ENCODE measurements at places on chromosomes 3 and 15. TPM values are rescaled to one million over a fixed set of nuclear protein-coding genes. Genes with fewer than 3 reads are reported as not detected.

Gene EFCAB12
- under 0.01 TPM for total RNA-seq

- no peak for DNase-seq
Observed at GRCh38 chr3:150247441-150247840, 160.7 kb upstream of the TSC22D2 start.

DNA sequence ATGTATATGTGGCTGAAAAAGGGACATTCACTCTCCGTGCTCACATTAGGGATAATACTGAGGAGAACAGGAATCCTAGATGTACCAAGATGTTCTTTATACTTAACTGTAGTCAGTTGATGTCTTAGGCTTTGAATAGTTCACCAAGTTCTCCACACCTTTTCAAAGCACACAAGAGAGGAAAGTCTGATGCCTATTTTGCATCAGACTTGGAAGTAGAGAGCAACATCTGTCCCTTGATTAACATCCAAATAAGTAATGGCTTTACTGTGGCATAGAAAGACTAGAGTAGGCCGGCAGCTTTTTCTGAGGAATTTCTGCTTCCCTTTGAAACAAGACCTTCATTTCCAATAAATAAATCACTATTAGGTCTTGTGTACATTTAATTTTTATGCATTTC is 34.0 kb downstream of the PIGB start:
- no peak for DNase-seq

- DNase-seq: no peak
Observed at GRCh38 chr15:68344600-68344999, 67.1 kb downstream of the FEM1B start.

All from osteoblast (primary cell).